ENCODE measurements at places on chromosomes 3 and 15.

DNA sequence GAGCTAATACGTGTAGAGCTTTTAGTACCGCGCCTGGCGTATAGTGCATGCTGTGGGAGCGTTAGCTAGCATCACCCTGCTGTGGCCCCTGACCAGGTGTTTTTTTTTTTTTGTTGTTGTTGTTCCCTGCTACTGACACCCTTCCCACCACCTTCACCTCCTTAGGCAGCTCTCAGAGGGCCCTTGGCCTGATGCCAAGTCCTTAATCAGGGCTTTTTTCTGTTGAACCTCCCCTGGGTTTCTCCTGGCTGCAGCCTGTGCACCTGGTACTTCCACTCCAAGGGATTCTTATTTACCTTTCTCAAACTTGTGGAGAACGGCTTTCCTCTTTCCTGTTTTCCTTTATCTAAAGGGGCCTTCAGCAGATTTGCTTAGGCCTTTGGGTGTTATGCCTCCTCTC is 53.3 kb downstream of the SLC7A14 start:
- no peak for DNase-seq

DNA sequence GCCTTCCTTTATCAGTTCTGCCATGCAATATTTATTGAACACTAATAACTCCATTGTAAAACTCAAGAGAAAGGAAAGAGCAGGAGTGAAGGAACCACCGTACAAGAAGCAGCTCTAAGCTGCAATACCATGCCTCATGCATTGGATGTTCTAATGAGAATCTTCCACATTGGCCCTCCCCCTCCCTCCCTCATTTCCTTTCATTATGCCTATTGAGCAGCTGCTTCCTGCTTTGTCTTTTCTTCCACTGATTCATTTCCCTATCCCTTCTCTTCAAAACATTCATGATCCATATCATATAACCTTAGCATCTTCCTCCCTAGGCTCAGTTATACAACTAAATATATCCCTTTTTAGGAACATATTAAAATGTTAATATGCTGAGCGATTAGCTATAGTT is 698.7 kb upstream of the GOLIM4 start:
- DNase-seq, result no peak

GRCh38 chr15:48001393-48002039 is 119.3 kb upstream of the SLC24A5 start:
- no peak for DNase-seq

DNA sequence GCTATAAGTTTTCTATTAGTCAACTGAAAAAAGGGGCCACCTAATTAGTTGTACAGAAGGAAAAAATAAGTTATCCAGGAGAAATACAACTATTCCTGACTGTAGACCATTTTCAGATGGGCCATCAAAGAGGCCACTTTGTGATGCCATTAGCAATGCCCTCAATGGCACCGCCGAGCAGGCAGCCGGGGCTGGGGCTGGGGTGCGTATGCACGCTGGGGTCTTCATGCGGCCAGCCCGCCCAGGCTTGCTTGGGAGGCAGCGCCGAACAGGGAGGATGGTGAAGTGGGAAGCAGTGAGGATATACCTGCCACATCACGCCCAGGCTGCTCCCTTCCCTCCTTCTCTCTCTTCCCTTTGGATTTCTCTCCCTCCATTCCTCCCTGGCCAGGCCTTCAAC is 128.4 kb downstream of the XXYLT1 start:
- DNase-seq, result no peak

DNA sequence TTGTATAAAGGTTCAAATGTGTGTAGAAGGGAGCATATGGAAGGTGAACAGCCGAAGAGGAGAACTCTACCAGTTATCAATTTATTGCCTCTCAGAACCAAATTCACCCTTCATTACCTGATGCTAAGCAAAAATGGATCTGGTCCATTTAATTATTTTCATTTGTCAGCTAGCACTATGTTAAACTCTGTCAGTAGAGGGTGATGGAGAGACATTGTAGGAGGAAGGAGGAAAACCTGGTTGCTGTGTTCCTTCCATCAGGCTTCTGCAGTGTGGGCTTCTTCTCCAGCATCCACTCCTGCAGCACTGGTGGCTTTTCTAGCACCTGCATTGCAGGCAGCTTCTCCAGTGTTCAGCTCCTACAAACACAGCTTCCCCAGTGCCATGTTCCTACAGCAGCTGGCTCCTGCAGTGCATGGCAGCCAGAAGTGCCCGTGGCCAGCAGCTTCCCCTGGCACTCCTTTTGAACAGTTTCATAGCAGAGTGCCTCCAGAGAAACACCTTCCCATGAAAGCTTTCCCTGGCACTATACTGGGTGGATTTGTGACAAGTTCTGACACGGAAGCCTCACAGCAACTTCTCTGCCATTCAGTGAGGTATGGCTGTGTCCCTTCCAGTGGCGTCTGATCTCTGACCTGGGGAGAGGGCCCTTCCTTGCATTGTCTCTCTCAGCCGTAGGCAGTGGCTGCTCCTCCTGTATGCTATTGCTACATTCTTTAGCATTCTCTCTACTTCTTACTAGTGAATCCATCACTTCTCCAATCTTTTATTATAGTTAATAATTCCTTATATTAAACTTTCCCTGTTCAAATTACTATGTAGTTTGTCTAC is 14.6 kb upstream of the IL17RD start:
- no peak for DNase-seq
